NCI-H2029 (cell line): ENCODE measurements at places on chromosomes 5 and 9.
A peak's percentile ranks its signal among the peaks of the same experiment; 100 is the strongest.

- DNase-seq, result no peak
These were observed 23.9 kb downstream of the SLC35A4 start for GRCh38 chr5:140588311-140589070.

DNA sequence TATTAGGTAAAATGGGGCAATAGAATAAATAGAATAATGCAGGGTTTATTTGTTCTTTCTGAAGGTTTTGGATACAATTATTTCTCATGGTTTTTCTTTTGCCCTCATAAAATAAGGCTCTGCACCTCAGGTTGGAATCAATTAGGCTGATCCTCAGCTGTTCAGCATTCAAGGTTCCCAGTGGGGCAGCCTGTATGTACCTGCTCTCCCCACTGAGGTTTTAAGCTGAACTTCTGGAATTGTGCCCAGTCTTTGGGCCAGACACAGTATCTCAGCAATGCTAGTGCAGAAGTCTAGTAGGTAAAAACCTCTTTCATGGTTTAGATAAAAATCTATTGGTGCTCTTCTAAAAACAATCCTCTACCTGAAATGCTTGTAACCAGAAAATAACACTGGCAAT, 98.0 kb downstream of the EDIL3 start:
- DNase-seq, result no peak

- DNase-seq, result no peak
These were observed 1.3 kb upstream of the SVEP1 start for GRCh38 chr9:110580850-110581249.

GRCh38 chr5:68661237-68661636, 432.6 kb upstream of the SLC30A5 start:
- no peak for DNase-seq

DNA sequence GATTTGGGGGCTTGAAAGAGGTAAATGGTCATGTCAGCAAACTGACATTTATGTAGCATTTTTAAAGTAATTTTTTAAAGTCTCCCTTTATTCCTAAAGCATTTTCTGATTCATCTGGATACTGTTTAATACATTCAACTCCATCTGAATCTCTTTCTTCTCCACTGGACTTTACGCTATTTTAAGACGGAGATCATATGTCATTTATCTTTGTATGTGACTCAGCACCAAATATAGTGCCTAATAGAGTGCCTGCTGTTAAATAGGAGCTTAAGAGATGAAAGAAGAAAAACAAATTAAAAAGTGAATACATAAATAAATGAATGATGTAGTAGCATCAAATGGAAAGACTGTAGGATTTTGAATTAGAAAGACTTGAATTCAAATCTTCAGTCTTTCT, 548.8 kb upstream of the SMC2 start:
- no peak for DNase-seq

GRCh38 chr9:74696520-74696919, 191.2 kb downstream of the TRPM6 start:
- no peak for DNase-seq

- DNase-seq, result no peak
These were observed 108.0 kb upstream of the BRINP1 start for GRCh38 chr9:119477197-119477596.

GRCh38 chr5:53416144-53416738, 64.2 kb upstream of the FST start:
- peak; percentile 23 for DNase-seq

GRCh38 chr9:34568774-34569173, 20.8 kb downstream of the CNTFR start:
- no peak for DNase-seq

- no peak for DNase-seq
These were observed 53.9 kb downstream of the TRIO start for GRCh38 chr5:14197056-14197455.

- no peak for DNase-seq
These were observed 79.7 kb downstream of the ELAVL2 start for GRCh38 chr9:23746317-23746716.

DNA sequence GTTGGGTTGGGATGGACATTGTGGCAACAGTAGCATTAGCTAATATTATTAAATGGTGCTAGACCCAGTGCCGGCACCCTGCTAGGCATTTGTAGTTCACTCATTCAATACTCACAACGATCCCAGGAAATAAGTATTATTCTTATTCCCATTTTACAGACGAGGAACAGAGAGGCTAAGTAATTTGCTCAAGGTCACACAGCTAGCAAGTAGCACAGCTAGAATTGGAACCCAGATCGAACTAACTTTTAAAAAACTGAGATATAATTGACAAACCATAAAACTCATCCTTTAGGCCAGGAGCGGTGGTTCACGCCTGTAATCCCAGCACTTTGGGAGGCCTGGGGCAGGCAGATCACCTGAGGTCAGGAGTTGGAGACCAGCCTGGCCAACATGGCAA, 79.5 kb downstream of the SH3PXD2B start:
- no peak for DNase-seq

DNA sequence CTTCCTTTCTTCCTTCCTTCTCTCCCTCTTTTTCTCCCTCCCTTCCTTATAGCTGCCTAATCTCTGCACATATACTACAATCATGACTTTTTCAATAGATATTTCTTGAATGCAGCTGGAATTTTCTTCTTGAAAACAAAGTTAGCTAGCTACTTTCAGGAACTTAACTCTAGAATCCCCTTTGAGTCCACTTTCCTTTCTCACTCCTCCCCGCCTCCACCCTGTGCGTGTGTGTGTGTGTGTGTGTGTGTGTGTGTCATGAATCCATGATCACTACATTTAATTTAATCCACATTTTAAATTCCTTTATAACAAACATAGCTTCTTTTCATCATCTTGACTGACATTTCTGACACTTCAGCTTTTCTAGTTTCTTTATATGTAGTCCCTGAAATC, 167.5 kb upstream of the KLF9 start:
- no peak for DNase-seq

DNA sequence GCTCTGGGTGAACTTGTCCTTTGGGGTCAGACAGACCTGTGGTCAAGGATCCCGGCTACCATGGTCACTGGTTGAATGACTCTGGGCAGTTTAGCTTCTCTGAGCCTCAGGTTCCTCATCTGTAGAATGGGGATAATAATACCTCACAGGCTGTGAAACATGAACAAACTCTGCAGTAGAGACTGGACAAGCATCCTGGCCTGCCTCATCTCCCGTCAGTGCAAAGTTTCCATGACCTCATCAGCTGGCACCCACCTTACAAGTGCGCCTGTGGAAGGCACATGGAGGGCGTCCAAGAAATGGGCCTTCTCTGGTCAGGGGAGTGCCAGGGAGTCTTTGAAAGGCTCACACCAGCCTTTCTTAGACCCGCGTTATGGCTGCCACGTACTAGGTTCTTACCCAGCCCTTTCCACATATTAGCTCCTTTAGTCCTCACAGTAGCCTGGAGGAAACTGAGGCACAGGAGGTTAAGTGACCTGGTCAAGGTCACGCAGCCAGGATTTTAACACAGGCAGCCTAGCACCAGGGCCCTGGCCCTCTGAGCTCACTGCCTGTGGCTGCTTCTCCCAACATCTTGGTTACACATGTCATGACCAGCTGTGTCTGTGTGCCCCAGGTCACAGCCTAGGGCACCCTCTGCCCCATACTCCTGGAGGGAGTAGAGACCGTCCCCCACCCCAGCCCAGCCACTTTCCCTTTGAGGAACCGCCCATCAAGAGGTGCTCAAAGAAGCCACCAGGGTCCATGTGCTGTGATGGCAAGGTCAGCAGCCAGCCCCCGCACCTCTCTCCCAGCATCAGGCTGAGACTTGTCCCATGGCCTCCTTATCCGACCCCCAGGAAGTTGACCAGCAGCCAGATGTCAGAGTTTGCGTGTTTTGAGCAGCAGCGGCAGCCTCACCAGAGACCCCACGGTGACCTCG, 39.4 kb upstream of the RPL26L1 start:
- no peak for DNase-seq

GRCh38 chr5:73459366-73459765, 10.8 kb upstream of the FOXD1 start:
- no peak for DNase-seq

DNA sequence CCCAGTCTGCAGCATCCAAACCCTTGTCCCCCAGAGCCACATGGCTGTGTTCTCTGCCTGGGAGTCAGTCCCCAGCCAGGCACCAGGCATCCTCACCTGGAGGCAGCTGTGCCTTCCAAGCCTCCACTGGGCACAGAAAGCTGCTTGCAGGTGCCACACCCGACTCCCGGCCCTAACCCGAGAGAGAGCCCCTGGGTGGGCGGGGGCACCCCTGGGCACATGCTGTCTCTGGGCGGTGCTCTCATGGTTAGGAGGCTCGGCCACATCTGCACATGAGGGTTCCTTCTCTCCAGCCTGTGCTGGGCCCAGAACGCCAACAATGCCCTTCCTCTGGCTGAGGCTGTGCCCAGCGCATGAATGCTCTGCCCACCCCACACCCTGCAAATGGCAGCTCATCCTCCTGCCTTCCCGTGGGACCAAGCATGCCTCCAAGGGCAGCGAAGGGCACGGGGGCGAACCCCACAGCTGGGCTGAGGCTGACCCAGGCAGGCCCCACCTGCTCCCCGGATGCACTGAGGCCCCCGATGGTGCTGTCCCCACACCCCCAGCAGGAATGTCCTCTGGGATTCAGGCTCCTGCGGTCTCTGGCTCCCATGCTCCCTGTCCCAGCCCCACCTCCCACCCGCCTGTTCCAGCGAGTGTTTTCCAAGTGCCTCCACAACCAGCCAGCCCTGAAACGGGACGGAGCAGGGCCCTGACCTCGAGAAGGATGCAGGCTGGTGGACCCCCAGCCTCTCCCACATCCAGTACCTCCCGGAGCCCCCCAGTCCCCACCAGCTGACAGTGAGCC, 22.5 kb upstream of the CAMSAP1 start:
- no peak for DNase-seq
